Activated T-cell treated with anti-CD3 and anti-CD28 coated beads, Interleukin-2, amount 50 U/mL, for 24 hours (primary cell): ENCODE measurements at places on chromosomes 3 and 15.

GRCh38 chr15:62482785-62483429 is 317.8 kb upstream of the C2CD4B start:
- no peak for DNase-seq

DNA sequence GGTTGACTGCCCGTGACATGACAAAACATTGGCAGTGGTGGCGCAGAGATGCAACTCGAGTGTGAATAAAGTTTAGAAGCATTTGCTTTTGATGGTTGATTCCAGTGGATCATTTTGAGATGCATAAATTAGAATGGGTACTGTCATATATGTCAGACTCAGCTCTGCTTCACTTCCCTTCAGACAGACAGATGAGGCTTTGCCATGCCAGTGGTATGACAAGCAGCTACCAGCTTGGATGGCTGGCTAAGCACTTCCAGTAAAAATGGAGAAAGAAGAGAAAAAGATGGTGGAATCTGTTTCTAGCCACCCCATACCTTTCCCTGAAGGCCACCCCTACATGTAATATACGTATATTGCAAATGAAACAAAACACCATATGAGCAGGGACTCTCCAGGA is 13.5 kb upstream of the CLEC3B start:
- no peak for DNase-seq

GRCh38 chr3:11479221-11479620 is 164.5 kb downstream of the VGLL4 start:
- DNase-seq = no peak

- DNase-seq = no peak
Measured at GRCh38 chr3:125057186-125057850, 1.5 kb upstream of the HEG1 start.

DNA sequence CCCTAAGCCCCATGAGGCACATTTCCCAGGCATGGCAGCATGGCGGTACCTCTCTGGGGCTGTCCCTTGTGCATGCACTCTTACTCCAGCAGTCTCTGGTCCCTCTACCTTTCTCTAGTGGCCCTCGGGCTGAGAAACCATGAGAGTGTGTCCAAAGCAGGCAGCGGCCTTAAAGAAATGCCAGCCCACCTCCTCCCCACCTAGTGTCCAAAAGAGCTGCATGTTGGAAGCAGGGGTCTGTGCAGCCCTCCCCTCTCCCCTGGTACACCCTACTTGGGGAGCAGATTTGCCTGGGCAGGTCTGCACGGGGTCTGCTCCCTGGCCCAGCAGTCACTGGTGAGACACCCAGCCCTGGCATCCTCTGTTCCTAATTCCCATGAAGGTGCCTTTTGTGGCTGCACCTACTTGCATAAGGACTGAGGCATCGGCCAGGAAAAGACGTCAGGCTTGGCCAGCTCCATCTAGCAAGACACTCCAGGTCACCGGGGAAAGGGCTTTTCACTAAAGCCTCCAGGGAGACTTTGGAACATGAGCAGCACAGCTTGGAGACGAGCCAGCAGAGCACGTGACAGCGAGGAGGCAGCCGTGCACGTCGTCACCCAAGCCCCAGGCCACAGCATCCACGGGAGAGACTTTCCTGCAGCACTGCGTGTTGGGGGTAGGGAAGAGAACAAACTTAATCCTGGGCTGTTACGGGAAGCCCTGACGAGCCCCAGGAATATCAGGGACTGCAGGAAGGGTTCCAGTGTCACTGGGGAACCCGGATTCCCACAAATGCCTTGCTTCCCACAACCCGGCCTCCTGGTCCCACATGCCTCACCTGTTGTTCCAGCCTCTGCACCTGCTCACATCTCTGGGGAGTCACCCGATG is 38.8 kb downstream of the TM2D3 start:
- DNase-seq = no peak

DNA sequence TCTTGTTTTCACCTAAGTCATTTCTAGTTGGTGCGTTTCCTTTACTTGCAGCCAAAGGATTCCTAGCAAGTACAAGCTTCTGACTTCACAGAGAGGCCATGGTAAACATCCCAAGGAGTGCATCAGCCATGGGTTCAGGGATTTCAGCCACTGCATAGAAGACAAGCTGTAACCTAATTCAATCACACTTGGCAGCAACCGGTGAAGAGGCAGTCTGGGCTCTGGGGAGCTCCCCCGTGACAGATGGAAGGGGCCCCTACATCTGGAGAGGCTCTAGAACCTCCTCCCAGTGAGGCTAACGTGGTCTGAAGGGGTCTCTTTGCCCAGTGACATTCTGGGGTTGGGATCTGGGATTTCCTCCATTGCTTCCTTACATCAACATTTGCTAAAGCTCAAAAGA is 8.4 kb upstream of the SNRPA1 start:
- no peak for DNase-seq

DNA sequence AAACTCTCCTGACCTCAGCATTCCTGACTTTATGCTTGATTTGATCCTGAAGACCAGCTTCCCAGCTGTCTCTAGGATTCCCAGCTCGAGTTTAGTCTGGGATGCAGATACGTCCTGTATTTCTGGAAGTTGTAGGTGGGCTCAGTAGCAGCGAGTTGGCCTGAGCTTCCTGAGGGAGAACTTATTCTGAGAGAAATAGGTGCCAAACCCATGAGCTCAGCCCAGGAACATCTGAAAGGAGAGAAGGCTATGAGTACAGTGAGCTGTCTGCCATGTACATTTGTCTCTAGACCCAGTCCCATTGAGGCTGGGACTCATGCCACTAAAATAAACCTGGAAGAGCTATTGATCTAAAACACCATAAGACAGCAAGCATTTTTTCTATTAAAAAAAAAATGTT is 36.6 kb upstream of the SLC9A9 start:
- no peak for DNase-seq

DNA sequence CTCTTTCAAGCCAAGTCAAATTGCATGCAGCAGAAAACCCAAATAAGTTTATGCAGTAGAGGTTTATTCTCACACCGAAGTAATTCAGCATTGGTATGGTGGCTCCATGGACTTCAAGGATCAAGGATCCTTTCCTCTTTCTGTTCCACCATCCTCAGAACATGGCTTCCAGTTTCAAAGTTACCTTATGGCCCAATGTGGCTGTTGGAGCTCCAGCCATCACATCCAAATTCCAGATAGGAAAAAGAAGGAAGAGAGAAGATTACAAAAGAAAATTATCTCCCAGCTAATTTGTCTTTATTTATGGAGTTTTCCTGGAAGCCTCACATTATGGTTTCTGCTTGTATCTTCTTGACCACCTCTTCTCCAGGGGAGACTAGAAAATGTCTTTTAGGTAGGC is 282.5 kb upstream of the CTDSPL start:
- DNase-seq = no peak

DNA sequence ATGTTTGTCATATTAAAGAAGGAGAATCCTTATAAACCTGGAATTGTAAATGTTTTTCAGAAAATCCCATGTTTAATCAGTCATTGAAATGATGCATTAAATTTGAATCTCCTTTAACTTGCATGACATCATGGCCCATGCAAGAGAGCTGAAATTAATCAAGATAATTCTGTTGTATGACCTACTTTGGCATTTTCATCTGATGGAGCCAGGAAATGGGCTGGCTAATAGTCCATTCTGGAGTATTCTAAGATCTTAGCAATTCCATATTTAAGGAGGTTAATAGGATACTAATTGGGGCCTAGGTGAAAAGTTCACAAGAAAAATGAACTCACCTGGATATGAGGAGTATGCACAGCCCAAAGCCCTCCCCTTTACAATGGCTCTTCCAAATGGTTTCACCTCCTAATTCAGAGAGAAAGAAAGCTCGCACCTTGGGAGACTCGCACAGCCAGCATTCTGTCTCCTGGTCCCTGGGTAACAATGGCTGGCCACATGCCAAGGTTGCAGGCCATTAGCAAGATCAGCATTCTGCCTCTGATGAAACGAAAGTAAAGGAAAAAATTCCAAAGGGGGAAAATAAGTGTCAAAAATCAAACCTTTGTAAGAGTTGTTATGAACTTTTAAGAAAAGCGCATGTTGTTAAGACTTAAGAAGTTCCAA is 786.4 kb downstream of the MCTP2 start:
- no peak for DNase-seq

DNA sequence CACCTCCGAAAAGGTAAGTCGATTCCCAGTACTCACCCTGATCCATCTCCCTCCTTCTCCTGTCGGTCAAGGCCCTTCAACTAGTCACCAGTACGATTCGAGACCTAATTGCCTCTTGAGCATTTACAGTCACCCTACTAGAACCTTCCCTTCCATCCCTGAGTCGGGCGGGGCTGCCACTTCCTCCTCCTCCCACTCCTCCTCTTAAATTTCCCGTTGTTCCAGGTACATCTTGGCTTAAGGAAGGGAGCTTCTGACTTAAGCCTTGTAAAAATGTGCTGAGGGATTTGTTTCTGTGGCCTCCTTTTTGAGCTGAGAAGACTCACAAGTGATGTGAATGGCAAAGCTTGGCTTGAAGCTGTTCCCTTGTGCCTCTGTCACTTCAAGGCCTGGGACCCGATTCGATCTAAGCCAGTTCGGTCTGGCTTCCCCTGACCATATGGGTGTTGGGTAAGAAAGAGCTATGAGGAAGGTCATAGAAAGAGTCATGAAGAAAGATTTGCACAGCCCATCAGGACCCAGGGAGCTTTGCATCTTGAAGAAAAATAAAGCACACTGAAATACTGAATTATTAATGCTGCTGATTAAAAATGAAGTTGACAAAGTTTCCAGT is 28.1 kb downstream of the LCMT2 start:
- no peak for DNase-seq

DNA sequence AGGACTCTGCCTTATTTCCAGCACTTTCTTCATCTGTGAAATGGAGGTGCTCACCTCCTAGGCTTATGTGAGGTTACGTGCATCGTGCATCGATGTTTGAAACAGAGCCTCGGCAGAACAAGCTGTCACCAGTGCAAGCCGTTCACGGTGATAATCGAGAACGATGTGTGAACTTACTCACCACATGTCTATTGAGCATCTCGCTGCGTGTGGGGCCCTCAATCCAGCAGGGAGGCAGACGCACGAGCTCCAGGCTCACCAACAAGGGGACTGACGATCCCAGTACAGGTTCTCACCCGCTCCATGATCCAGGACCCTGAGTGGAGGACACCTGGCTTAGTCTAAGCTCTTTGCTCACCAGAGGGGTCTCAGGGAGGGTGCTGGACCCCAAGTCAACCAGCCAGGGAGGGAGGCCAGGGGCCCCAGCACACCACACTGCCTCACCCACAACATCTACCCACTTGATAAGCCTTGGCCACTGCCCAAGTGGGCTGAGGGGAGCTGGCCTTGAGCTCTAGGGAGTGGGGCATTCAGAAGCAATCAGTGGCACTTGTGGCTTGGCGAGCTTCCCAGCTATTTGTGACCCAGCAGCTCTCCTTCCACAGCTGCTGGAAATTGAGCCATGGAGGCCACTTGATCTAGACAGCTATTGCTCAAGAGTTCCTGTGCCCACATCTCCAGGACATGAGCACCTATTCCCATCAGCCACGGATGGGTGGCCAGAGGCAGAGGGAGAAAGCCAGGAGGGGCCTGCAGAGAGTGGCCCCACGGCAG is 34.4 kb upstream of the SLC6A1 start:
- DNase-seq = no peak

GRCh38 chr3:196609805-196610515 is 29.5 kb upstream of the NRROS start:
- DNase-seq = no peak

- DNase-seq = no peak
Measured at GRCh38 chr3:58572634-58573230, 4.5 kb downstream of the FAM107A start.

GRCh38 chr3:178205740-178206139 is 330.5 kb upstream of the KCNMB2 start:
- no peak for DNase-seq

- DNase-seq = no peak
Measured at GRCh38 chr15:36029606-36030210, 483.7 kb upstream of the DPH6 start.

DNA sequence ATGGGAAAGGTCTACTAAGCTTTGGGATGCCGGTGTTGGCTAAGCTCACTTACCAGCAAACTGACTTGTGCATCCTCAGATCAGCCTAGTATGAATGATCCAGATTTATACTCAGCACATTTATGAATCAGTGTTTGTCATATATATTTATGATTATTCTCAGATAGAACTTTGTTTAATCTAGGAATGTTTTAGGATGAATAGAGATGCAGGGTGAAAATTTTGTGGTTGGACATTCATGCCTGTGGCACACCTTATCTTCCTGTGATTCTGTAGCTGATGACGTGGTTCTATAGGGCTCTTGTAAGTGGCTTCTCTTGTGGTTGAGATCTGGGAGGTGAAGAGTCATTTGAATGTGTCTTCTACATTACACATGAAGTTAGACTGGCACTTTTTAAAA is 11.4 kb downstream of the CDIN1 start:
- DNase-seq = no peak

GRCh38 chr15:78033864-78034263 is 43.6 kb downstream of the TBC1D2B start:
- no peak for DNase-seq

- DNase-seq = no peak
Measured at GRCh38 chr3:181326637-181327223, 337.2 kb upstream of the DNAJC19 start.

DNA sequence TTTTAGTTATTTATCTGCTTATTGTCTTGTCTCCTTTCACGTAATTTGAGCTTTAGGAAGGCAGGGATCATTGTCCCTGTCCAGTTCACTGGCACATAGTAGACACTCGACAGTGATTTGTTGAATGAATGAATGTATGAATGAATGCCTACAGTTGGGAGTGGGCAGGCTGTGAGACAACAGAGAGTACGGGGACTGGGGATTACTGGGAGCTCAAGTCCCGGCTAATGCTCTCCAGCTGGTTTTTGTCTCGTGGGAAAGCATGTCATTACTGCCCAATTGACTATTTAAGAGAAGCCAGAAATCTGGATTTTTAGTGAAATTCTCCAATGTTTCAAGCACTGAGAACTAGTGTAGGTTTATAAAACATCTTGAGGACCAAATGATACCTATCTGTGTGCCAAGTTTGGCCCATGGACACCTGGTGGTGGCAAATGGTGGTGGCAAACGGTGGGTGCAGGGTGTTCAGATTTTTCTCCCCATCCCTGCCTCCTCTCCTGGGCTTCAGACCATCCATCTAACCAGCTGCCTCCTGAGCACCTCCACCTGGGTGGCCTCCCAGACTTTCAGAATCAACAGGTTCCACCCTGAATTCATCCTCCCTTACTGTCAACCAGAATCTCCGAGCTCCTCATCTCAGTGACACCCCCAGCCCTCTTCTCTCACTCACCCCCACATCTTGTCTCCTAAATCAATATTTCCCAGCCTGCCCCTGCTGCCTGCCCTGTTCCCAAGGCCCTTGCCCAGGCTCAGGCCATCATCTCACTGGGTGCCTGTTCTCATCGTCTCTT is 36.2 kb upstream of the TRH start:
- no peak for DNase-seq

DNA sequence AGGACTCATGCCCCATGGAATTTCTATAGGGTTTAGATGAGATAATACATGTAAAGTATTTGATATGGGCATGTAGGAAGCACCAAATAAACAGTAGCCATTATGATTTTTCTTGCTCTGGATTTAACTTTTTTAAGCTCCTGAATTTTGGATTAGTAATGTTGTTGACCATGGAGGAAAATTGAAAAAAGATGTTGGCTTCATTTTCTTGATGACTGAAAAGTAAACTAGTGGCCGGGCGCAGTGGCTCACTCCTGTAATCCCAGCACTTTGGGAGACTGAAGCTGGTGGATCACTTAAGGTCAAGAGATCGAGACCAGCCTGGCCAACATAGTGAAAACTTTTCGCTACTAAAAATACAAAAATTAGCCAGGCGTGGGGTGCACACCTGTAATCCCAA is 120.3 kb downstream of the PTPRG start:
- DNase-seq = no peak

GRCh38 chr15:69467636-69468035 is 15.0 kb downstream of the RPLP1 start:
- no peak for DNase-seq
